ENCODE measurements at places on chromosomes 7 and 10. TPM values are rescaled to one million over a fixed set of nuclear protein-coding genes. Genes with fewer than 3 reads are reported as not detected.

DNA sequence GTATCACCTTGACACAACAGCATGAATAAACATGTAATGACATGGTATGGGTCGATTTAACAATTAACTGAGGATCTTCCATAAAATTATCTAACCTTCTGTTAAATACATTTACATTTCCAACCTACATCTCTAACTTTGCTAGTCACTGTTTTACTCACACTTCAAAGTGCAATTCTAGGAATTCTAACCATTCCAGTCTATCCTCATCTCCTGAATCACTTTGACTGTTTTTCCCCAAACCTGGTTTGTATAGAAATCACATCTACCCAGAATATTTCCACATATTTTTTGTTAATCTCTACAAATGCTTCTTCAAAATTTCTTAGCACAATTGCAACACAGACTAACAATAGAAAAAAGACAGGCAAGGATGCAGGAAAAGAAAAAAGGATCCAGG, 6.2 kb downstream of the ABI1 start:
- DNase-seq = no peak

TMEM254 gene
- total RNA-seq = 5.4 TPM

GPNMB gene
- 65.4 TPM for total RNA-seq

PKD2L1 gene
- not detected for total RNA-seq

ERVW-1 gene
- not detected for total RNA-seq

DNA sequence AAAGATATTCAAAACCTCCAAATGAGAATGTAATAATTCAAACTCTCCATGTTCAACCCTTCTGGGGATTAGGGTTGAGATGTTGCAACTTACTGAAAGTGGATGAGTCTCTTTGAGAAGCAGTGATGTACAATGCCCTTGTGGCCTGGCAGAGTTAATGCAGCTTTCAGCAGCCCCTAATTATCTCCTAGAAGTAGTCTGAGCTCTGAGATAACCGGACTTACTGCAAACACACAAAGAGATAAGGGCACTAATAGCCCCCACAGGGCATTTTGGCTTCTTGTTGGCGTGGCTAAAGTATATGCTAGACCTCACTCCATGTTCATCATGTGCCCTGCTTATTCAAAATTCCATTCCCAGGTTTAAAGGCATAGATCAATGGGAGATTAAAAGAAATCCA, 404.7 kb downstream of the NEBL start:
- no peak for DNase-seq

MRLN gene
- total RNA-seq = not detected

GRM3 gene
- total RNA-seq = not detected

- no peak for DNase-seq
Observed at GRCh38 chr10:108362961-108363360, 1198.5 kb upstream of the SORCS1 start.

GRCh38 chr10:110492069-110492822, 5.5 kb upstream of the DUSP5 start:
- DNase-seq = no peak

NPFFR1 gene
- total RNA-seq = not detected
